Inflammatory macrophage treated with lipopolysaccharide for 1 hour (primary cell): ENCODE measurements at places on chromosomes 2 and 18.

GRCh38 chr18:76955524-76956170, 133.3 kb downstream of the ZNF236 start:
- no peak for DNase-seq

DNA sequence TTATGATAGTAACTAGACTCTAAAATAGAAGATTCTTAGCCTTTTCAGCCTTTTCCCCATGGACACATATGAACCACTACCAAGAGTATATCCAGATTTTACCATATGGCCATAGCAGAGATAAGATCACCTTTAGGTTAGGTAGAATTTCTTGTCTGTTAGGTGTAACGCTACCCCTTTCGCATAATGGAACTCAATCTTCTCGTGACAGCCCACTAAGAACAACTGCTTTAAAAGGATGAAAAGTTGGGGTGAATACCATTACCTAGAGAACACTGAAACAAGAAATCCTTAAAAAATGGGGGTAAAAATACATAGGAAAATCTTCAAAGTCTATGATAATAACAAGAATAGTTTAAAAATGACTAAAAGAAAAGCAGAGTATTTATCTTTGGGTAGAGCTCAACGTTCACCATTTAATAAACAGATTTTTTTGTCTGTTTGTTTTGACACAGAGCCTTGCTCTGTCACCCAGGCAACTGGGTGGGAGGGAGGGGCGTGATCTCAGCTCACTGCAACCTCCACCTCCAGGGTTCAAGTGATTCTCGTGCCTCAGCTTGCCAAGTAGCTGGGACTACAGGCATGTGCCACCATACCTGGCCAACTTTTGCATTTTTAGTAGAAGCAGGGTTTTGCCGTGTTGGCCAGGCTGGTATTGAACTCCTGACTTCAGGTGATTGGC, 67.2 kb downstream of the VIL1 start:
- no peak for DNase-seq

- DNase-seq, result no peak
Measured at GRCh38 chr18:75809151-75809925, 381.8 kb upstream of the SMIM21 start.

GRCh38 chr2:101463911-101464641, 10.8 kb downstream of the RFX8 start:
- peak; percentile 96 for DNase-seq

DNA sequence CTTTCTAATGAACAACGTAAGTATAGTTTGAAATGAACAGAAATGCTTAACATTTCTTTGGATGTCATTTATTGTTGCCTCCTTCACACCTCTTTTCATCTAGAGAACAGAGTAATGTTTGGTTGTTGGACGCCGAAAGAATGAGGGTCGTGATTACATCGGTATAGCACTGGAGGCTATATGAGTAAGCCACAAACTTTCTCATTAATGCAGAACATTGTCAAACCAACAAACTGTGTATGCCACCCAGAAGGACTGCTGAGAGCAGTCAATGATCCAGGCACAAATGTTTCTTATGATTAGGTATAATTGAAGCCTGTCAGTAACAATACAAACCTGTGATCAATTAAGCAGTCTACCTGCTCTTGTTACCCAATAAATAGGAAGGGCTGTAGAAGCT, 1494.7 kb upstream of the NXPH2 start:
- DNase-seq, result no peak

- DNase-seq, result no peak
Measured at GRCh38 chr18:40738321-40738880, 1216.6 kb upstream of the PIK3C3 start.

GRCh38 chr2:151799886-151800292, 28.3 kb downstream of the ARL5A start:
- DNase-seq, result no peak

DNA sequence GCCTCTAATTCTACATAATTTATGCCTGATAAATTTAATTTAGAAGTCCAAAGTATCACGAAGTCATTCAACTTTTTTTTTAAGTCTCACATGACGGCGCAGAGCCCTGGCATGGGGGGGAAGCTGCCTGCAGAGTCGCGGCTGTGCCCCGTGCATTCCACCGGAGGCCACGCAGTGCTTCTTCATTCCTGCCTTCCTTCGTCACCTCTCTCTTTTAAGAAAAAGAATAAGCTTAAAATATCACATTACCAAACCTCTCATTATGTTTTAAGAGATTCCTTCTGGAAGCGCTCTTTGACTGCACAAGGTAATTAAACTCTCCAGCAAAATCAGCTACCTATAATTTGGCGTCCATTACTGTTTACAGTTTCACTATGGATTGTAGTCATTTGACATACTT, 20.3 kb upstream of the KIDINS220 start:
- DNase-seq, result no peak

- DNase-seq, result no peak
Measured at GRCh38 chr2:75090770-75091515, 108.4 kb downstream of the TACR1 start.

GRCh38 chr18:4356929-4357328, 98.2 kb downstream of the DLGAP1 start:
- no peak for DNase-seq

- no peak for DNase-seq
Measured at GRCh38 chr18:61322265-61322873, 10.9 kb upstream of the CDH20 start.

- no peak for DNase-seq
Measured at GRCh38 chr18:58180738-58181353, 136.8 kb downstream of the NEDD4L start.

DNA sequence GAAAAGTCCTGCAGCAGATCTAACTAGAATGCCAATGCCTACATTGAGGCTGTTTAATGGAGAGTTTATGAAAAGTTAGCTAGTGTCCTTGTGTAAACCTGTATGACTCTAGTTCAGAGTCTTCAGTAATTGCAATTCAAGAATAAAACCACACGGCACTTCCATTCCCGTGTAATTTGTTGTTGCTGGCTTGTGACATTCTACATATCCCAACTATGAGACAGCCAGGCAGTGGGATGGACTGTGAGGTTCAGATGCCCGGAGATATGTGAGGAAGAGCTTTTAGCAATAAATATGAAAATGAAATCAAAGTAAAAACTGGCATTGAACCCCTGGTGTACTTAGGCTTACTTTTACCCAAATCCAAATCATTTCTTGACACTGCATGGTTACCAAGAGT, 263.4 kb downstream of the NEDD4L start:
- no peak for DNase-seq

DNA sequence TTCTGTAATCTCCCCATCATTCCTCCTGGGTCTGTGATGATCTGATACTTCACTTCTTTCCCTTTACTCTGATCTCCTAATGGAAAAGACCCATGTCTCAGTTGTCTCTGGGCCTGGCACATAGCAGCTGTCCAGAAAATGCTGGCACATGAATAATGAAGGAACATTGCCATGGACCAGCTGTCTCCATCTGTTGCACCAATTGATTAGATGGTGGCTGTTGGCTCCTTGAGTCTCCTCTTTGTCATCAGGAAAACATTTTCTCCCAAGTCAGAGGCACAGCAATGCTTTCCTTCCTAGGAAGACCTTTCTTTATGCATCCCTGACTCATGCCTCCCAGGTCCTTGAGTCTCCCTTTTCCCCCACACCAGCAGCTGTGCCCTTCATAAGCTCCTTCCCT, 286.2 kb upstream of the CXCR4 start:
- no peak for DNase-seq

GRCh38 chr2:134052173-134052572, 201.7 kb upstream of the MGAT5 start:
- DNase-seq, result no peak

- DNase-seq, result no peak
Measured at GRCh38 chr2:188378371-188378950, 86.8 kb downstream of the GULP1 start.

GRCh38 chr2:42013409-42013808, 34.4 kb upstream of the PKDCC start:
- DNase-seq, result no peak

GRCh38 chr2:31694444-31694843, 113.7 kb upstream of the SRD5A2 start:
- DNase-seq, result no peak

DNA sequence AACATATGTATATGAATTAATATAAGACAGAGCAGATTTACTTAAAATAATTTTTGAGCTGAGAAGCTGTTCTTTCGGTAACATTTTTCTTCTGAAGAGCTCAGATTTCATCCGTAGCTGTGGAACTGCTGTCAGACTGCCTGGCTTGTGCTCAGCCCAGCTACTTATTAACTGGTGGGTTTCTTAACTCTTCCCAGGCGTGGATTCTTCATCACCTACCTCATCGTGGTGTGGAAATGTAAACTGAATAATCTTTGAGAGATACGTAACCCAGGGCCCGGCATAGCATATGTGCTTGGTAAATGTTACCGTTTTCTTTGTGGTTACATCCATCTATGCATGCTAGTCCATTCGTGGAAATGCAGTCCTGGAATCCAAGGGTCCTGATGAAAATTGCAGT, 145.0 kb downstream of the MCFD2 start:
- no peak for DNase-seq

DNA sequence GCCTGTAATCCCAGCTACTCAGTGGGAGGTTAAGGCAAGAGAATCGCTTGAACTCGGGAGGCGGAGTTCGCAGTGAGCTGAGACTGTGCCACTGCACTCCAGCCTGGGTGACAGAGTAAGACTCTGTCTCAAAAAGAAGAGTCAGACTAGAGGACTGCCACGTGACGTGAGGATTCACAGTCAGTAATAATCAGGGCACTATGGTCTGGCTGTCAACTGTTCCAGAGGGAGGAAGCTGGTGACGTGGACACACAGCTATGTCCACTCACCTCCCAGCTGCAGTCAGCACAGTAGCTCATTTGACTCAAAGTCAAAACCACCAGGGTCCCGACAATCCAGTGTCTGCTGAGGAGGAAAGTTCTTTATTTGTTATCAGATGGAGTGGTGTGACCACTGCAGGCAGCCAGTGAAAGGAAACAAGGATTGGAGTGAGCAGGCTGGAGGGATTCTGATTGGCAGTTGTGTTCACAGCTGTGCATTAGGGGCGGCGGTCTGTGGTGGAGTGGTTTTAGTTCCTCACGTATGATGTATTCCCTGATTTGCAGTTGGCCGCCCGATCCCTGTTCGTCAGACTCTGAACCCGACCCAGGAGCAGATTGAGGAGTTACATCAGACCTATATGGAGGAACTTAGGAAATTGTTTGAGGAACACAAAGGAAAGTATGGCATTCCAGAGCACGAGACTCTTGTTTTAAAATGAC, 37.9 kb downstream of the MOGAT1 start:
- DNase-seq, result peak; percentile 93

DNA sequence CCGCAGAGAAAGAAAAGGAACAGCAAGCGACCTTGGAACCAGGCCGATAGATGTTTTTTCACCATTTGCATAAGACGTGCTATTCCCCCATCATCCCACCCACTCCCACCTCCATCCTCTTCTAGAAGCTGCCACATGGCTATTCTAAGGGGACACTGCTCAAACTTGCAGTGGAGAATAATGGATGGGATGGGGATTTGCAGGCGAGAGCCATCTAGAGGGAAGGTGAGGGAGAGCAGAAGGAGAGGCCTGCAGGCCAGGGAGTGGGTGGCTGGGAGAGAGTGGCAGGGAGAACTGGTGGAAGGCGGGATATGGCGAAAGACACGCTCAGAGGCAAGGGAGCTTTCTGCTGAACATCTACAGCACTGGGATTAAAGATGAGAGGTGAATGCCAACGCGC, 84.9 kb downstream of the MAPK4 start:
- no peak for DNase-seq

DNA sequence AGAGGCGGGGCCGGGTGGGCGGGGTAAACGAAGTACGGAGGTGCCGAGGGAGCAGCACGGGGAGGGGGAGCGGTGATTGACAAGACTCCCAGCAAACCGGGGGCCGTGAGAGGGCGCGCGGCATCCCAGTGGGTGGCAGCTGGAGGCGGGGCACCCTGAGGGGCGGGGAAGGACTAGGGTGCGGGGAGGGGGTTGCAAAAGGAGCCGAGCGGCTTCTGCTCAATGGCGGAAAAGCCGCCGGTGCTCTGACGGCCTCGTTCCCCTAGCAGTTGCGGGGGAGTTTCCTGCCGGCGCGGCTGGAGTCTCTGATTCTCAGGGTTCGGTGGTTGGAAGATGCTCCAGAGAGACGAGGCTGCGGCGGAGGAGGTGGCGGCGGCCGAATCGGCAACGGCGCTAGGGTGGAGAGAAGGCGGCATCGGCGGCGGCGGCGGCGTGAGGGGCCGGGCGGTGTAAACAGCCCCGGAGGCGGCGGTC, at the start of gene PPM1B:
TSS of gene PPM1B (plus strand) at position 195 of the 474 bp plus-strand sequence. CDS start 32,325 bp downstream, outside the sequence.
- DNase-seq, result no peak

- DNase-seq, result no peak
Measured at GRCh38 chr18:34901299-34901698, 139.9 kb upstream of the MAPRE2 start.

- no peak for DNase-seq
Measured at GRCh38 chr2:7612969-7613368, 695.8 kb downstream of the RNF144A start.

GRCh38 chr18:45895339-45895738, 69.9 kb downstream of the SIGLEC15 start:
- no peak for DNase-seq

DNA sequence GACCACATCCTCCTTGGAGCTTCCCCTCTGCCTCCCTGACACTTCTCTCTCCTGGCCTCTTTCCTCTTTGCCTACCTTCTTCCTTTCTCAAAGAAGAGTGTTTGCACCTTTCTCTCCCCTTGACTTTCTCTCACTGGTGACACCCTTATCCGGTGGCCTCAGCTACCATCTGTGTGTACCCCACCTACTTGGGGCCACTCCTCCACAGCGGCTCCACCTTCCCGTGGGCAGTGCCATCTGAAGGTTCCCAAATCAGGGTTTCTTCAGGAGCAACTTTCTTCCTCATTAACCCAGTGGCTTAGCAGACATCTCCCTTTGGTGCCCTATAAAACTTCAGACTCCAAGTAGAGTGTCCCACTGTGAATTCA, 5.3 kb upstream of the NCL start:
- peak; percentile 35 for DNase-seq

GRCh38 chr2:232292395-232293154, 86.0 kb upstream of the ALPP start:
- DNase-seq, result peak; percentile 81

DNA sequence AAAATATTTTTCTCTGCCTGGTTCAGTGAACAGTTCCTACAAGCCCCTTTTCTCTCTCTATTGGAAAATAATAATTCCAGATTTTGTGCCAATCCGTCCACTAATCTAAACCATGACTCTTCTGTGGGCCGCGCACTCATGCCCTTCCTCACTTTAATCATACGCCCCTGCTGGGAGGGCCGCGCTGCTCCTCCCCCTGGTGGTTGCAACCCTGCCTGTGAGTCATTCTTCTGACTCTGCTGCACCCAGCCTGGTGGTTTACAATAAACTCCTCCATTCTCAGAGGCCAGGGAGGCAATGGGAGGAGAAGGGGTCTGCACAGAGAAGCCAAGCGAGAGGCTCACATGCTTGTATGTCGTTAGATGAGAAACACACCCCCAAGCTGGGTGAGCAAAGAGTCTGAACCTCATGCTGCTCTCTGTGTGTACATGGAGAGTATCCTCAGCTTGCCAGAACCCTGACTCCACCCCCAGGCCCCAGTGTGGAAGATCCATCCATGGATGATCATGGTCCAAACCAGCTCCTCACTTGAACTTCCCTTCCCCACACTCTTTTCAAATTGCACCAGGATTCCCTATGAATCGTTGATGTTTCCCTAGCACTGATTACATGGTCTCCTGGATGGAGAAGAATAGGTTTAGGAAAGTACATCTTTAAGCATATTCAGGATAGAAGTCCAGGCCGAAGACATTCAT, 228.9 kb downstream of the ANKRD30B start:
- DNase-seq, result no peak

- no peak for DNase-seq
Measured at GRCh38 chr18:68841301-68841700, 43.4 kb downstream of the CCDC102B start.
